ENCODE measurements at places on chromosomes 4 and X.

DNA sequence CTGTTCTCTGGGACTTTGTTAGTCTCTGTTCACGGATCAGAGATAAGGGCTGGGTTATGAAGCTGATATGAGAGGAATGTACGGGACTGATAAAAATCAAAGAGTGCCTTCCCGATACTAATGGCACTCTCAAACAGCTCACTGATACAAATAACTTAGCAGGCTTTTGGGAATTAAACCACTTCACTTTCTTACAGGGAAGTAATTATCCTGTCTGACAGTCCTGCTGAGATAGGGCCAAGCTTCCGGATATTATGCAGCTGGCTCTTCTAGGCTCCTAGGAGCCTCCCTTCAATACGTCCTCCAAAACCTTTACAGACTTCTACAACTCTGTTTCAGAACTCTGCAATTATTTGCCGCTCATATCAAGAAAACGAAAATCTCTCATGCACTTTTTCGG, 418.0 kb downstream of the NLGN4X start:
- no peak for DNase-seq

DNA sequence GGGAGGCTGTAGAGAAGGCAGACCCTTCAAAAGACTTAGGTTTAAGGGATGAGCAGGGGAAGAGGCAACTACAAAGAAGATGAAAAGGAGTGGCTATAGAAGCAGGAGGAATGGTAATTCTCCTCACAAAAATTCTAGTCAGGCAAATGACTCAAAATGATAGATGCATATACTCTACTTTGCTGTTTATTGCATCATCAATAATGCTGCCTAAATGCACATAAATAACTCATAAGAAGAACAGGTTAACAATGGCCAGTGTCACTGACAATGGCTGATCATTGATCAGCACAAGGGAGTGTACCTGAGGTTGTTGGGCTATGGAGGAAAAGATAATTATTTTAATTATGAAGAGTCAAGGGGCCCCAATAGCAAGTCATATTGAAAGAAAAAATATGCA, 184.7 kb upstream of the ETNPPL start:
- no peak for DNase-seq

GRCh38 chrX:136146614-136147314, 569 bp upstream of the FHL1 start:
- DNase-seq, result no peak

DNA sequence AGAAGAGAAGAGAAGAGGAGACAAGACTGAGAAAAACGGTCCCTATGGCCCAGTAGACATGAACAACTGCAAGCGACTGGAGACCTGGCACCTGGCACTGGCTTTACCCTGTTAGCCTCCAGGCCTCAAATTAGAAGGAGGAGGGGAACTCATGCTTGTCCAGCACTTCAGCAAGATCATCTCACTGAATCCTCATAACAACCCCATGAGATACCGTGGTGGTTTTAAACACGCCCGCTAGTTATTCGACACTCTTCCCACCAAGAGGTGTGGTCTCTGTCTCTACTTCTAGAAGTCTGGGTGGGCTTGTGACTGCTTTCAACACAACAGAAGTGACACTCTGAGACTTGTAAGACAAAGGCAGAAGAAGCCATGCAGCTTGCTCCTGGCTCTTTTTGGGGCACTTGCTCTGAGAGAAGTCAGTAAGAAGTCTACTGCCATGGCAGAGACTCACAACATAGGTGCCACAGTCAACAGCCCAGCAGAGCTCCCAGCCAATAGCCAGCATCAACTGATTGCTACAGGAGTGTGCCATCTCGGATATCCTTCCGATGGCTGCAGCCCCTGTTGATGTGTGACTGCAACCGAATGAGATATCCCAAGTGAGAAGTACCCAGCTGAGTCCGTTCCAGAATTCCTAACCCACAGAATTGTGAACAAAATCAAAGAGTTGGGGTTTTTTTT, 34.0 kb upstream of the BCOR start:
- no peak for DNase-seq

- DNase-seq, result no peak
Observed at GRCh38 chrX:149259241-149259640, 245.9 kb downstream of the IDS start.

DNA sequence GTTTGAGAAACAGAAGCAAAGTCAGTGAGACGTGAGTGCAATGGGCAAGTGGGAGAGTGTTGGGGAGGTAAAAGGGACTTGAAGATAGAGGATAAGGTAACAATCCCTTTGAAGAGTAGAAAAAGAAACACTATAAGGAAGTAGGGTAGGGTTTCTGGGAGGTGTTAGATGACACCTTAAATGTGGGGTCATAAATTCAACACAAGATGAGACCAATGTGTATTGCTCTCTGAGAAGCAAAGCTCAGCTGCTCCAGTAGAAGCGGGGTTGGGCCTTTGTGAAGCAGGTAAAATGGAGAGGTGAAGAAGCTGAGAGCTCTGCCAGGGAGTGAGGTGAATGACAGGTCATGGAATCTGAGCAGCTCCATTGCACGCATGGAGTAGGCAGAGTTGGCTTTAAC, 85.3 kb downstream of the REELD1 start:
- DNase-seq, result no peak

DNA sequence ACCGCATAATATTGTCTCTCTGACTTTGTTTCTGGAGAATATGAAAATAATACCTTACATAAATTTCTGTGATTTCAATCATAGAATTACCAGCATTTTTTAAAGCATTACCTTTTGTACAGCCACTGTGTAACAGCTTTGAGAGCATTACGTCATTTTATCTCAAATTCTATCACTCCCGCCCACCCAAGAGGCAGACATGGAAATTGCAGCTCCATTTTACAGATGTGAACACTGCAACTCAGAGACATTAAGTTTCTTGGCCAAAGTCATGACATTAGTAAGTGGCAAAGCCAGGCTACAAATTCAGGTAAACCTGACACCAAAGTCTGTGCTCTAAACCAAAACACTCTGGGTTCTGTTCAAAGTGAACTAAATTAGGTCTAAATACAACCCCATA, 33.6 kb upstream of the KDR start:
- no peak for DNase-seq

All from gastrocnemius medialis (tissue), 4 donors.